ENCODE measurements at places on chromosomes 11 and 22.

- peak; percentile 87 for DNase-seq
Observed at GRCh38 chr11:47407746-47408590, at the start of gene SLC39A13. Gene SLC39A13, plus strand, starts transcription at chr11:47408590. Its CDS starts 1,505 bp downstream, at chr11:47410095.

DNA sequence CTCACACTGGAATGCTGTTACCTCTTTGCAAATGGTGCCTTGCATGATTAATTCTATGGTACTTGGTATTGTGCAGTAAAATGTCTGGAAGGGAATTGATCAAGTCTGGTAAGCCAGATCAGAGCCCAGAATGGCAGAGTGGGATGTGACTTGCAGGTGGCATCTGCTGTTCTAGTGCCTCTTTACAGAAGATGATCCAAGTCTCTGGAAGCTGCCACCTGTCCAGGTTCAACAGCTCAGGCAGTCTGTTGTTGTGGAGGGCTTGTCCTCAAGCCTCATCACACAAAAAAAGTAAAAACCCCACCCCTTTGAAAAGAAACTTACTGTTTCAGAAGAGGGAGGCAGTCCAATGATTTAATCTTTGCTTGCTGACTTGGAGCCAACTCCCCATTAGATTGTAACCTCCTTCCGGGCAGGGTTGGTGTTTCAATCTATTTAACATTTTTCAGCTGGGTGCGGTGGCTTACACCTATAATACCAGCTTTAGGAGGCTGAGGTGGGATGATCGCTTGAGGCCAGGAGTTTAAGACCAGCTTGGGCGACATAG lies 17.1 kb downstream of the ZNRF3 start:
- DNase-seq: no peak

DNA sequence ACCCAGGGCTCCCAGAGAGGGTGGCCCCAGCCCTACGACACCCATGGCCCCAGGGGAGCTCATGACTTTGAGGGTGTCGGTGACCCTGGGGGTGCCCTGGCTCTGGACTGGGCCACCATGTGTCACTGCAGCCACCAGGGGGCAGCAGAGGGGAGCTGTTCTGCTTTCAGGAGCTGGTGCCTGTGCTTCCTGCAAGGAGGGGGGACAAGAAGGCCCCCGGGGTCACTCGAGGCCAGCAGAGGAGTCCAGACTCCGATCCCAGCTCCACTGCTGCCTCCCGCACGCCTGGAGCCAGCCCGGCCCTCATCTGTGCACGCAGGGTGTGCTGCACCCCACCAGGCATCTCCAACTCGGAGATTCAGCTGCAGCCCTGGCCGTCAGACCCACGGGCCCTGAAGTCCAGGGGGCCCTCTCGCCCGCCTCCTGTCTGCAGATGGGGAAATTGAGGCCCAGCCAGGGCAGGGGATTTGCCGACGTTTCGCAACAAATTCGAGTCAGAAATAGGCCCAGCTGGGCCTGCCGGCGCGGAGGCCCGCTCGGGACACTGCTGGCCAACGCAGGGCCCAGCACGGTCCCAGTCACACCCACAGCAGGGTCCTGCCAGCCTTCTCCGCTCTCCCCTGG lies 29.5 kb upstream of the WNT7B start:
- peak; percentile 78 for DNase-seq

DNA sequence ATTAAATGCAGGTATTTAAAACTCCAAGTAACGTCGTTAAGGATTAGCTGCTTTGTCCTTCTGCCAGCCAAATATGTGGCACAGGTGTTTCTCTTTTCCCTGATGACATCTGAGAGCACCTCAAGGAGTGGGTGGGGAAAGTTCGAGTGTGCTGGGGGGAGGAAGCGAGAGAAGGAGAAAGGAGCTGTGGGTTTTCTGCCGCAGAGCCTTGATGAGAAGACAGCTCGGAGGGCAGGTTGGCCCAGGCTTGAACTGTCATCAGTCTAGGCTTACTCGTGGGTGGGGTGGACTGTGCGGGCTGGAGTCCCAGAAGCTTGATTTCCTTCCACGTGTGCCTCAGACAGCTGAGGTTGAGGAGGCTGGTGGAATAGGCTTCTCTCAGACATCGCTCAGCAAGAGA lies 15.2 kb upstream of the SORL1-AS1 start:
- peak; percentile 78 for DNase-seq

DNA sequence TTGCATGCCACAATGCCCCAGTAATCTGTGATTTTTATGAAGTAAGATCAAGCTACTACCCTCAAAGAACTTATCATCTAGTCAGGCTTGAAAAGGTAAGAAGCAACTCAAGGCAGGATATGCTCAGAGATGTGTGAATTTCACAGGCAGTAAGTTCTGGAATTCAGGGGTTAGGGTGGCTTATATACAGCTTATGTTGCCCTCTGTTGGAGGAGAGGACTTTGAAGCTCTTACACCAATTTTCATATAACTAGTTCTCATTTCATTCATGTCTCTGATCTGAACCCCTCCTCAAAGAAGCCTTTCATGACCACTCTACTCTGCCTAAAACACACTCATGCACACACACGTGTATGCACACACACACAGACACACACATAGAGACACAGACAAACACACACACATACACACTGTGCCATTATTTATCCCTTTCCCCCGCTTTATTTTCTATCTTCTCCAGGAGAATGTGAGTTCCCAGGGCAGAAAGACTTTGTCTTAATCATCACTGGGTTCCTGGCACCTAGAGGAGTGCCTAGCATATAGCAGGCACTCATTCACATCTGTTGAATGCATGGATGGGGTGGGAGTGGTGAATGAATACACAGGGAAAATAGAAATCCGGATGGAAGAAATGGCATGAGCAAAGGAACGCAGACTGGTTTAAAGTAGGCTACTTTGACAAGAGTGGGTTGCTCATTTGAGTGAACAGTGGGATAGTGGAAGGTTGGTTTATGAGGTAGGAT lies 220.7 kb upstream of the ZBED5 start:
- no peak for DNase-seq

DNA sequence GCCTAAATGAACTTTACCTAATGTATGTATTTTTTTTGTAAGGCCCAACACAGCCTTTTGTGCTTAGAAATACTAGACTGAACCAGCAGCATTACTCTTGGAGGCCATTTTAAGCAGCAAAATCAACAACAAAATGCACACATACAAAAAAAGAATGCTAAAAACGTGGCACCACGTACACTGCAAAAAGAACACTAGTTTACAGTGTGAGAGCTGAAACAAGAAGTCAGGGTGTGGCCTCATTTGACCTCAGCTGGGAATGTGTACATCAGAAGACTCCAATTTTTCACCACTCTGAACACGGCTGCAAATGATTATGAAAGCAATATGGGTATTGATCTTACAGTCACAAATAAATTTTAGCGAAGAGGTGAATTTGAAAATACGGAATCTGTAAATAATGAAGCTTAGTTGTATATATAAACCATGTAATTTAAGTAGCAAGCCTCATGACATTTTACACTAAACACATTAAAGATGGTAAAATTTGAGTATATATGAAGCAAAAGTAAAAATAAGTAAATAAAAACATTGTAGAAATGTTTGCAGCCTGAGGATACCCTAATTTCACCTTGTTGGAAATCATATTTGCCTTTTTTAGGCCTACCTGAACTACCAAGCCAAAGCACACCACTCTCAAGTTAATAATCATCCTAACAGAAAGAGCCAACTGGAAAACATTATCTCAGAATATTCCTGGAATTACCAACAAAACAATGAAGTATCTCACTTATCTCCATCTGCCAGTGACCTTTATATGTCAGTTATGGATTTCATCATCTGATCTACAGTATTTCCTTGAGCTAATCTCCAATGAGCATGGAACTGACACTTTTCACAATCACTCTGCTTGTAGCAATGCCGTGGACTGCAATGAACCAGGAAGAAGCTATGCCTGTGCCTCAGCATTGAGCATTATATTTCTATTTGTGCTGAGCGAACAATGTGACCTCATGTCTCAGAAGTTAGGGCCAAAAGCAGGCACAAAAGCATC lies 319.5 kb upstream of the FAT3 start:
- DNase-seq: no peak

- DNase-seq: no peak
Observed at GRCh38 chr11:112650527-112650926, 310.7 kb upstream of the NCAM1 start.

GRCh38 chr11:67576735-67577475 lies 6.7 kb upstream of the GSTP1 start:
- DNase-seq: no peak

DNA sequence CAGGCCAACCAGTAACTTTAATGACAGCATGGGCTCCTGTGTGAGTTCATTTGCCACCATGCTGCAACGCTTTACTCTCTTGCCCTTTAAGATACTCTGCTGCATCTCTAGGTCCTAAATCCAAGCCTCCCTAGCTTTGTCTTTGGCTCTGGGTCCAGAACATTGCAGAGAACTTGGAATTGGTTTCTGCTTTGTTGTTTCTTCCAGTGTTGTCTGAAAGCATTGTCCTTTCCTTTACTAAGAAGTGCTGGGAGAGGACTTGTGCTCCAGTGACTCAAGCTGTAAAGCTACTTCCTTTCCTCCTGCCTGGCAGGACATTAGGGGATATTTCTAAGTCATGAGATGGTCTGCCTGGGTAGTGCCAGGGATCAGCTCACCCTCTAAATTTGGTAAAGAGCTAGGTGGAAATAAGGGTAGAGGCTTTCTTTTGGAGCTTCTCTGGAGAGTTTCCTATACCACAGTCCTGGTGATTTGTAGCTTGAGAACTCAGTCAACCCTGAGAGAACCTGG lies 202.5 kb upstream of the CADM1 start:
- no peak for DNase-seq

DNA sequence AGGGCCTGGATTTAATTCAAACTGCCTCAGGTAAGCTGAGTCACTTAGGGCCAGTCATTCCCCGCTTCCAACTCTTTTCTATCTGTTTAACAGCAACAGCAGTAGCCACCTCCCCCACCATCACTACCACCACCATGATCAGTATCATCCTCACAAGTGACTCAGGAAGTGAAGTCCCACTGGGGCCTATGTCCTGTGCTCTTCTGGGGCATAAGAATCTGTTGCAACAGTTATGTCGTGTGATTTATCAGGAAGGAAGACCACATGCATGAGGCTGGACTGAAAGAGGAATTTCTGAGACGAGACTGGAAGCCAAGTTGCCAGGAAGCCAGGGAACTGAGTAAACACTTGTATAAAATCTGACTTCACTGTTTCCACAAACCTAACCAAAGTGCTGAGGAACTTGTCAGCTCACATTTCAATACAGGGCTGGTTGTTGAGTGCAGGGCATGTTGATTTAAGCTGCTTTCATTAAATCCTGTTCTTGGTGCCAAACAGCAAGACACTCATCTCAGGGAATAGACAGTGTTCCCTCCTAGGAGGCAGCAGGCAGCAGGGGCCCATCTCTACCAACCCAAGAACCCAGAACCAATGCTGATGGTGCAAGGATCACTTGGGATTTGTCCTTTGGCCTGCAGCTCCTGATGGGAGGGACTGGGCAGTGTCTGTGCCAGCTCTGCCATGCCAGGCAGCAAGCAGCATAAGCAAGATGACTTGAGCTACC lies 226.7 kb upstream of the NARS2 start:
- no peak for DNase-seq

DNA sequence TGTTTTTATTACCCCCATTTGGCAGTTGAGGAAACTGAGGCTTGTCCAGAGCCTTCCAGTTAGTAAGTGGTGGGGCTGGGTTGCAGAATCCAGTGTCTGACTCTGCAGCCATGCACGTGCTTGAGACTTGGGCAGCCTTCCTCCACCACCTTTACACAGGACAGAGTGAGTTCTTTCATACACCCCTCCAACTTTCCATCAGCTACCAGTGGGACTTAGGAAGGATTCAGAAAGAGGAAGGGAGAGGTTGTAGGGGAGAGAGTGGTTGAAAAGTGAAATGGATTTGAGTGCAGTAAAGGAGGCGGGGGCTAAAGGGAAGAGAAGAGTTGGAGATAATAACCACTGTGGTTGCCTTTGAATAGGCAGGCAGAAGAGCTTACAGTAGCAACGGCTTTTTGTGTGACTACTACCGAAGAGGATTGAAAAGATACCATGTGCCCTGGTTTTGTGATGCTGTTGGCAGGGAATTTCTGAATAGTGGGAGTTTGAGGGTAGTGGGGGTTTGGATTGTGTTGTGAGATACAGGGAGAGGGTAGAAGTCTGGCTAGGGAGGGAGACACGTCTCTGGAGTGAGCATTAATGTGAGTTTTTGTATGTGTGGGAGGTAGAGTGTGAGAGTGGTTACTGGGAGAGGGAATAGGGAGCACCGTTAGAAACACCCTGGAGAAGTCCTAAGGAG lies 1.7 kb downstream of the UVRAG start:
- no peak for DNase-seq

DNA sequence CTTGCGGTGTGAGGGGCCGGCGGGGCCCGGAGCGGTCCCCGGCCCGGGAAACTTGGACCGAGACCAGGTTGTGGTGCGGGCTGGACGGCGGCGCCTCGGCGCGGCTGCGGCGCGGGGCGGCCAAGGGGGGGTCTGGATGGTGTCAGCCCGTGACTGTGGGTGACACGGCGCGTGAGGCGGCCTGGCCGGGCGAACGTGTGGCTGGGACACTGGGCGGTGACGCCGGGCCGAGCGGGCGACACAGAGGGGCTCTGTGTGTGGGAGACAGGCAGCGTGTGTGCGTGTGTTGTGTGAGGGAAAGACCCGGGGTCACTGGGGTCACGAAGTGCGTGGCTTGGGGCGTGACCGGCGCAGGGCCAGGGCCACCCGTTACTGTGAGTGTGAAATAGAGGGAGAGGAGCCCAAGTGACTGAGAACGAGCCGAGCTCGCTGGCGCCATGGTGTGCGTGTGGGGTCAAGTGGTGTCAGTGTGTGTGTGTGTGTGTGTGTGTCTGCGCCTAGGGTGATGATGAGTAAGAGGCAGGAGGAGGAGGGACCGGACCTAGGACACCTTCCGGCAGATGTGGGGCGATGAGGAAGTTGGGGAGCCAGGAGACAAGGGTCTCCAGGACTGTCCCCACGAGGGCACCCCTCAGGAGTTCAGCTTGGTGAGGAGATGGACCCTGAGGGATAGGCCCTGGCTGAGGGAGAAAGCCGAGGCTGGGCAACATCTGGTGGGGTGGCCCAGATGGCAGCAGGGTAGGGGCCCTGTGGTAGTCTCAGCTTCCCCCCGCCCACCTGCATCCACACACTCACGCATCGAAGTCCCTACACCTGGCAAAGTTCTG lies 817 bp downstream of the RELT start:
- peak; percentile 53 for DNase-seq

GRCh38 chr11:45832811-45833441 lies 14.3 kb upstream of the CRY2 start:
- no peak for DNase-seq

DNA sequence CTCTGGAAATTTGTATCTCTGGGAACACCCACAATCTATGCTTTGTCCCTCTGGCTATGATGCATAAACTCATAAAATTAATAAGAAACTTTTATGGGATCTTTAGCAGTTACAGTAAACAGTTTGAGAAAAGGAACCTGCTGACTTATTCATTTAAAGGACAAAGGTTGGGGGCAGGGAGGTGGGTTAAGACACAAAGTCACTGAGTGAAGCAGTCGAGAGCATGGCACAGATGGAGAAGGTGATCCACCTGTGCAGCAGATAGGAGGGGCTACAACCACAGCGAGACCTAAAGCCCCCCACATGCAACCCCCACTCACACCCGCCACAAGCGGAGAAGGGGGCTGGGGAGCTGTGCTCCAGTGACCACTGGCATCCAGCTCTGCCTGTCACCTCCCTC lies 45.0 kb downstream of the SMCO4 start:
- no peak for DNase-seq

- no peak for DNase-seq
Observed at GRCh38 chr11:102620179-102620578, 5.0 kb downstream of the MMP20 start.

GRCh38 chr22:19678949-19679521 lies 35.3 kb upstream of the SEPTIN5 start:
- DNase-seq: no peak
